Mucosa of gallbladder (tissue), 1 donor: ENCODE measurements at places on chromosomes 1 and 21.

DNA sequence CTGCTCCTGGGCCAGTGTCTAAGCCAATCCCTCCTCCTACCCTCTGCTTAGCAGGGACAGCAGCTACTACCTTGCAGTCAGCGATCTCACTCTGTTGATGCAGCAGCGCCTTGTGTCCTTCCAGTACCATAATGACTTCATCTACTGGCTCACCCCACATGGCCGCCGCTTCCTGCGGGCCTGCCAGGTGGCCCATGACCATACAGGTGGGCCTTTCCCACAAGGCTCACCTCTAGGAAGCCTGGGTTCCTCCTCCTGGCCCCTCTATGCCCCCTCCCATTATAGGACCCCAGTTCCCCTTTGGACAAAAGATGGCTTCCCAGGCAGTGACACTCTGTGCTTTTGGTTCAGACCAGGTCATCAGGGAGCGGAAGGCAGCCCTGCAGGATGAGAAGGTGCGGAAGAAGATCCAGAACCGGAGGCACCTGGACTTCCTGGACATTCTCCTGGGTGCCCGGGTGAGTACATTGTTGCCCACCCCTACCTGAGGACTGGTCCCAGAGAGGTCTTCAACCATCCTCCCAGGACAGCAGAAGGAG lies 15.1 kb downstream of the CYP4B1 start:
- DNase-seq, result no peak

- no peak for DNase-seq
Measured at GRCh38 chr1:74343216-74343615, 108.0 kb downstream of the TNNI3K start.

DNA sequence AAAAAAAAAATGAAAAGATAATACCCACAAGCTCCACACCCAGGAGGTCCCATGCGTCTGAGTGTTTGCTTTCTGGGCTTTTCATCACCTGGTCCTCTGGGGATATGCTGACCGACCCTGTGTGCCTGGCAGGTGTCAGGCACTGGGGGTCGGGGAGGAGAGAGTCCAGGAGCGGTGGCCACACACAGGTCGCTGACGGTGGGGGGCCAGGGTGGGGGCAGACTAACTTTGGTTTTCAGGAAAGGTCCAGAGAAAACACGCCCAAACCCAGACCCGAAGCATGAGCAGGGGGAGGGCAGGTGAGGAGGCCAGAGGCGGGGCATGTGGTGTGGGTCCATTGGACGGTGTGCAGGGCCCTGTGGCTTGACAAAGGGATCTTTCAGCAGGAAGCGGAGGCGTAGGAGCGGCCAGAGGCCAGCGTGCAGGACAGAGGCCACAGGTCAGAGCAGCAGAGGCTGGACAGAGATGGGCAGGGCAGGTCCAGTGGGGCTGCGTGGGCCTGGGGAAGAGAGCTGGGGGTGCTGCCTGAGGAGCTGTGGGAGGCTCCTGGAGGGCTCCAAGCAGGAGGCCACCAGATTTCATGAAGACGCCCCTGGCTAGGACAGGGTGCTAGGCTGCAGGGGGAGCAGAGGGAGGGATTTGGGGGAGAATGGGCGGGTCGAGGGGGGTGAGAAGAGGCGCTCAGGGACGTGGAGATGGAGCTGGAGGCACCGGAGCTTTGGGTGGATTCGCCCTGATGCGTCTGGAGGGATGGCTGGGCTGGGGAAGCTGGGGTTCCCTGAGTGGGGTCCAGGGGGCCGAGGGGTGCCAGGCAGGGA lies 15.8 kb downstream of the RNF223 start:
- DNase-seq, result no peak

DNA sequence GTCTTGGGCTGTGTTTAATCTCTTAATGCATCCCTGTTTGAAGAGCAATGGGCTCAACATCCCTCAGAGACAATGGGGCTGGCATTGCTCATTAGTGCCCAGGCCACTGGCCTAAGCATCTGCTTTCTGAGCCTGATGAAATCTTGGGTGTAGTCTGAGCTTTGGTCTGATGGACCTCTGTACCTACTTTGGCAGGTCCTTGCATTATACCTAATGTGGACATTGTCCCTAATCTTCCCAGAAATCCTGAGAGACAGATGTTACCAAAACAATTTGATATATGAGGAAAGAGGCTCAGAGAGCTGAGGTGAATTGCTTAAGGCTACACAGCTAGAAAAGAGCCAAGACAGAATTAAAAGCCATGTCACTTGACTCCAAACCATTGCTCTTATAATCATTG lies 95.0 kb downstream of the PTPRU start:
- DNase-seq, result no peak

DNA sequence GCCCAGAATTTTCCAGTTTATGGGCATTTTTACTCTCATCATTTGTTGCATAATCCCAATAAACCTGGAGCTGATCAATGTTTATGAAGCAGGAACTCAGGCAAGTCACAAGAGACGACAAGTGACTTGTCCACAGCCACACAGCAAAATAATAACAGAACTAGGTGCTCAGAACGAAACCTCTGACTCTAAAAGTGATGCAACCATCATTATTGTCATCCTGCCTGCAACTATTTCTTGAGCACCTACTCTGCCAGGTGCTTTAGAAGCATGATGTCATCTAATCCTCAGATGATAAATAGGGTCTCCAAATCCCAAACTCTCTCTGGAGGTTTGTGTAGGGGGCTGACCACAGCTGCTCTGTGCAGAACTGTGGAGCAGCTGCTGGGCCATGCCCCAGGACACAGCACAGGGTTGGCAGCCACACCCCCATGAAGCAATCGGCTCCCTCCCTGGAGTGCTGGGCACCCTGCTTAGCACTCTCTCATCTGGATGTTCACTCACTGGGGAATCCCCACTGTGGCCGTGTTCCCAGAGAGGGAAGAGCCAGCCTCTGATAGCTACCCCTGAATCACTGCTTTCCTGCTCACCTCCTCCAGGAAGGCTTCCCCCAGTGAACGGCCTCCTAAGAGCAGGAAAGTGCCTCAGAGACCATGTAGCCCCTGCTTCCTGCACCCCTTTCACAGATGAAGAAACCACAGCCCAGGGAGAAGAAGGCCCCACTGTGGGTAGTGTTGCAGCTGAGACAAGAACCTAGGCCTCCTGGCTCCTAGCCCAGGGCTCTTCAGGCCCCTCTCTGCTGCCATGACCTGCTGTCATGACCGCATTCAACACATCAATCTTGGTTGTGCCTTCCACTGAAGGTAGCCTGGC lies 2.1 kb downstream of the TTC22 start:
- DNase-seq, result no peak

DNA sequence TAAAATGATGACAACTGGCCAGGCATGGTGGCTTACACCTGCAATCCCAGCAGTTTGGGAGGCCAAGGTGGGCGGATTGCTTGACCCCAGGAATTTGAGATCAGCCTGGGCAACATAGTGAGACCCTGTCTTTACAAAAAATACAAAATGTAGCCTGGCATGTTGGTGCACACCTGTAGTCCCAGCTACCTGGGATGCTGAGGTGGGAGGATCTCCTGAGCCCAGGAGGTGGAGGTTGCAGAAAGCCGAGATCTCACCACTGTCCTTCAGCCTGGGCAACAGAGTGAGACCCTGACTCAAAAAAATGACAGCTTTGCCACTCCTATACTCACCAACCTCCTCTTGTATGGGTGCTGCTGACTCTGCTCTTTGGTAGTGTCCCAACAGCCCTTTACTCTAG lies 18.6 kb downstream of the SYT11 start:
- no peak for DNase-seq

DNA sequence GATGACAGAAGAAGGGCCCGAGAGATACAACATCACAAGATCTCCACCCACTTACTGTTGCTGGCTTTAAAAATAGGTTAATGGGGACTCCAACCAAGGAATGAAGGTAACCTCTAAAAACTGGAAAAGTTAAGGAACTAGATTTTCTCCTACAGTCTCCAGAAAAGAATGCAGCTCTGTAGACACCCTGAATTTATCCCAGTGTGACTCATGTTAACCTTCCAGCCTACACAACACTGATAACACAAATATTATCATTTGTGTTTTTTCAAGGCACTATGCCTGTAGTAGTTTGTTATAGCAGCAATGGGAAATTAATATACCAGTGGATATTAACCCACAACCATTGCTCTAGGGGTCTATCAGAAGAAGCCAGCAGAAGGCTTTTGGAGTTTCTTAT lies 730.7 kb upstream of the ZP4 start:
- no peak for DNase-seq

DNA sequence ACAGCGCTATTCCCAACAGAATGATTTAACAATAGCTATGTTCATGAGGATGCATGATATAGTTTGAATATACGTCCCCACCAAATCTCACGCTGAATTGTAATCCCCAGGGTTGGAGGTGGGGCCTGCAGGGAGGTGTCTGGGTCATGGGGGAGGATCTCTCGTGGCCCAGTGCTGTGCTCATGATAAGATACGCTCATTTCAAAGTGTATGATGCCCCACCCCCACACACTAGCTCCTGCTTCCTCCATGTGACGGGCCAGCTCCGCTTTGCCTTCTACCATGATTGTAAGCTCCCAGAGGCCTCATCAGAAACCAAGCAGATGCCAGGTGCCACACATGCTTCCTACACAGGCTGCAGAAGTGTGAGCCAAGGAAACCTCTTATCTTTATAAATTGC lies 93.6 kb downstream of the SMYD3 start:
- DNase-seq, result no peak

DNA sequence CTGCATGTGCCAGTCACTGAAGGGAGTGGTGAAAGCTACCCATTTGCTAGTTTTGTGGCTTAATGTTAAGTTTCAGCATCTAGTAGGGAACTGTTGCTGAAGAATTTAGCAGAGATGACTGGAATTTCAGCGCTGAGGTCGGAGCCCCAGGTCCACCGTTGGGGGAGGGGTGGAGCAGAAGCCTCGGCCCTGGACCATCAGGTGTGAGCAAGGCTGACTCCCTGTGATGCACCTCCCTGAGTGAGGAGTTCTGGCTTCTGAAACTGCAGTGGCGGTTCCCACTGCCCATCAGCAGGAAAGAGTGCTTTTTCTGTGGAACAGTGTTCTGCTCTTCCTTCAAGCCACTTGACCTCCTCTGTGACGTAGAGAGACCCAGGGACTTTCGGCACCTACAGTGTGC lies 1.3 kb downstream of the NOS1AP start:
- DNase-seq, result no peak

DNA sequence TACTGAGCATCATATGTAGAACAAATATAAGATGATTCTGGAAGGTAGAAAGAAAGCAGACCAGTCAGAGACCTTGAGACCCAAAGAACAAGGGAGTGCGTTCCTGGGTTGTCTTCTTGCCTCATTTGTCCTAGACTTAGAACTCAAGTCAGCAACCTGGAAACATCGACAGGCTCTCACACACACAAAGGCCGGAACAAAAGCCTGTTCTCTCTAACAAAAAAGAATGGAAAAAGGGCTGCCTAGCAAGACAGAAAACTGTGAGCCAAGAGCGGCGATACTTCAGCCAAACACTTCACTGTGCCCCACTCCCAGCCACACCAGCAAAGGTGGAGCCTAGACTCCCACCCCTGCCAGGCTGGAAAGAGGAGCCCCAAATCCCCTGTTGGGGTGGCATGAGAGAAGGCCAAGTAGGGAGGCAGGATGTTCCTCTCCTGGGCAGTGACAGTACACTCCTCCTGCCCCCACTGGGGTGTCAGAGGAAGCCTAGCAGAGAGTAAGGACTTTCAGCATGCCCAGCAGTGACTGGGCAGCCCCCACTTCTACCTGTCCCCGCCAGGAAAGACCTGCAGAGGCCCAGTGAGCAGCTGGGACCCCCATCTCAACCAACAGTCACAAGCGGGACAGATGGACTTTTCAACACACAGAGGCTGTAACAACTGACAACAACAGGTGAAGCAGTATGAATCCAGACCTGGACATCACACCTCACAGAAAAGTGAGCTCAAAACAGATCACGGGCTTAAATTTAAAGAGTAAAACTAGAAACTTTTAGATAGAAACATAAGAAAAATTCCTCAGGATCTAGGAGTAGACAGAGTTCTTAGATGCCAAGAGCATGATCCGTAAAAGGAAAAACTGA lies 33.0 kb downstream of the MRAP start:
- DNase-seq, result no peak

DNA sequence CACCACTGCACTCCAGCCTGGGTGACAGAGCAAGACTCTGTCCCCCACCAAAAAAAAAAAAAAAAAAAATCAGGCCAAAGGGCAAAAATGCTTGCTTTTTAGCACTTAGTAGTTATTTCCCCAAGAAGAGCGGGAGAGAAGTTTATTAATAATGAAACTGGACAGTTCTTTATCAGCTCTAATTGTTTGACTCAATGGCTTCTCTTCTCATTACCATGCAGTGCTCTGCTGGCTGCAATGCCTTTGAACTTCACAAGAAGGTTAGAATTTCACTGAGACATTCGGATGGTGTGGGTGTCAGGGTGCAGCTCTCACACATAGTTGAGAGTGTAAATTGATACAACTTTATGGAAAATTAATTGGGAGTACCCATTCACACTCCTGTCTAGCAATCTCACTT lies 63.7 kb downstream of the EDARADD start:
- no peak for DNase-seq

DNA sequence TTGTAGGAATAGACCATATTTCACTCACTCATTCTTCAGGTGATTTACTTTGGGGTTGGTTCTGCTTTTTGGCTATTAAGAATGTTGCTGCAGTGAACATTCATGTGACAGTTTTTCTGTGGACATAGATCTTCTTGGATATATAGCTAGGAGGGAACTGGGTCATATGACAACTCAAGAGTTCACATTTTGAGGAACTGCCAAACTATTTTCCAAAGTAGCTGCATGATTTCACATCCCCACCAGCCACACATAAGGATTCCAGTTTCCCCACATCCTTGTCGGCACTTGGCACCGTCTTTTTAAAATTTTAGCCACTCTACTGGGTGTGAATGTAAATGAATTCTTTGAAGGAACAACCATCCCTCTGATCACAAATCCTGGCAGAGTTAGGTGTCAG lies 126.0 kb downstream of the PRDM2 start:
- no peak for DNase-seq

- no peak for DNase-seq
Measured at GRCh38 chr21:41201385-41201784, 33.4 kb downstream of the BACE2 start.

- DNase-seq, result no peak
Measured at GRCh38 chr1:68015369-68015768, 35.1 kb downstream of the DIRAS3 start.

GRCh38 chr1:205537386-205538018 lies 33.0 kb downstream of the CDK18 start:
- DNase-seq, result no peak

GRCh38 chr1:161287482-161288054 lies 22.2 kb downstream of the MPZ start:
- no peak for DNase-seq

- no peak for DNase-seq
Measured at GRCh38 chr1:206588492-206588891, 23.8 kb downstream of the EIF2D start.

- peak; percentile 71 for DNase-seq
Measured at GRCh38 chr1:153612755-153613331, at the start of gene S100A16. S100A16 (minus strand) TSS chr1:153613137; CDS start chr1:153608151, 4,986 bp downstream.

DNA sequence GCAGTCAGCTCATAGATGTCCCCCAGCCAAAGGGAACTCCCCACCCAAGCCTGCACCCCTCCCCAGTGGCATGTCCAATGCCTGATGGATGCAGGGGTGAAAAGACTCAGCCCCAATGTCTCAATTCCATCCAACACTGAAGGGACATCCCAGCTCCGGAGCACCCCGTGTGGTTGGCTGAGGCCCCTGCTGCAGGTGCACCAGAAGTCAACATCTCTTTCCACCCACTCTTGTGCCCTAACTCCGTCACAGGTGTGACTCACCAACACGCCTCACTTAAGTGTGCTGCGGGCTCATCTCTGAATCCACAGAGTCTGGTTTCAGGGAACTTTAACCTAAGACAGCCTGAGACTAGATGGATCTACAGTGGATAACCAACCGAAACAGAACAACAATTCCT lies 40.9 kb upstream of the ZBTB18 start:
- DNase-seq, result no peak

GRCh38 chr1:230031131-230031530 lies 35.9 kb upstream of the GALNT2 start:
- DNase-seq, result no peak

GRCh38 chr1:115138271-115138670 lies 49.0 kb upstream of the TSPAN2 start:
- DNase-seq, result no peak
